ENCODE measurements at places on chromosomes 2 and 18. TPM values are rescaled to one million over a fixed set of nuclear protein-coding genes. Genes with fewer than 3 reads are reported as not detected.

The IL18R1 gene
- 33.9 TPM for total RNA-seq

DNA sequence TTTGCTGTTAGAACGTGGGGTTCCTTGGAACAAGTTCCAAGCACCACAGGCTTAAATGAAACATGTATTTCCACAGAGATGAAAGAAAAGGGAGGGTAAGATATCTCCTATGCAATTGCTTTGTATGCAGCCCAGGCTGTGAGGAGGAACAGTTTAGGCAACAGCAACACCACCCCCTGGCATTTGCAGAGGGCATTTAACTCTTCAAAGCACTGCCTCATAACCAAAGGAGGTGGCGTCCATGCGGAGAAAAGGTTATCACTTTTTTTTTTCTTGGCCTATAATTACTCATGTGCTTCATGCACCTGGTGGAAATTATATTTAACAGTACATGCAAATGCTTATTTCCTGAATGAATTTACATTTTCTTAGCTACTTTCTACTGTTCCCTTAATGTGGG lies 286.0 kb downstream of the LPIN1 start:
- DNase-seq, result no peak

GRCh38 chr18:11665587-11665986 lies 23.5 kb upstream of the GNAL start:
- DNase-seq, result no peak

The RETSAT gene
- total RNA-seq, result 81.5 TPM

DNA sequence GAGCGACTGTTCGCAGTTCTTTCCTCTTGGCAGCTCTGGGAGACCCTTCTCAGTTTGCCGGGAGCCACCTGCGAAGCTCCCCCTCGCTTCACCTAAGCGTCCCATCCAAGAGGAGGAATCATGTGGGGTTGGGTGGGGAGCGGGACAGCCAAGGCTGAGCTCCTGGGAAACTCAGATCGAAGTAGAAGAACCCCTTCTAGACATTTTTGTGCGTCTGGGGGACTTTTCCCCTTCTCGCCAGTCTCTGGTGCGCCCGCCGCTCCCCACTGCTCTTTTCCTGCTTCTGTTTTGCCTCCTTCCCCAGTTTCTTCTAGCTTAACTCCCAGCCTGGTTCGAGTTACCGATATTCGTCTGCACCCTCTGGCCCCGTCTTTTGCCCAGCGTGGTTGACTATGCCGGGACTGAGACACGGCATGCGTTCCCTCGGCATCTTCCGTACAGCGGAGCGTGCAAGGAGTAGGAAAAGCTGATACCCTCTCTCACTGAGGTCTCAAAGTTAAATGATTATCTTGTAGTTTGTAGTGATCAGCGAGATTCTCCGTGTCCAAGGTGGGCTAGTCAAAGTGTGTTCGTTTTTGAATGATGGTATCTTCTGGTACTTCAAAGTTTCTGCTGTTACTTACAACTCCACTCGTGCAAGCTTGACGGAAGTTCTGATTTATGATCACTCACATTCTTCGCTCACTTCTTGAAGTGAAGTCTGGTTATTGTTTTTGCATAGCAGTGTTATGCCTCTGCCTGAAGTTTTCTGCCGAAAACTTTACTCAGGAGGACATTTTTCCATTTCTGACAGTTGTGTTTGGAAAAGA lies 664 bp downstream of the CAMKMT start:
- peak; percentile 25 for DNase-seq

DNA sequence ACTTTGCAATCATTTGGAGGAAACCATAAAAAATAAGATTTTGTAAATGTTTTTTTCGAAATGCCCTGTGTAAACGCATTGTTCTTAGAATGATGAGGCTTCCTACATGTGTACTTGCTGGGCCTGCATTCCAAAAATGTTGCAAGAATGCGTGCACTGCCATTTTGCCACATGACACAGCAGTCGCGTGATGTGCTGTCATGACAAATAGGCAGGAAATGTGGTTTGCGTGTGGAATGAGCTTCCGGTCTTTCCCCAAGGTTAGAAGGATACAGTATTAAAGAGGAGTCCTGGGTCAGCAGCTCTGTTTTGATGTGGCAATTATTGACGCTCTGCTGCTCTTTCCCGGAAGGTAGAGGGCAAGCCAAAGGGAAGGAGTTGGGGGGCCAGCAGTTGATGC lies 18.1 kb upstream of the SERPINB2 start:
- DNase-seq, result no peak

The SCN3A gene
- total RNA-seq, result 1.0 TPM

GRCh38 chr18:51235009-51235789 lies 37.7 kb upstream of the MEX3C start:
- no peak for DNase-seq

- no peak for DNase-seq
These were observed 39.1 kb downstream of the COPS8 start for GRCh38 chr2:237124820-237125219.

GRCh38 chr2:174446531-174446930 lies 40.3 kb downstream of the GPR155 start:
- DNase-seq, result no peak

DNA sequence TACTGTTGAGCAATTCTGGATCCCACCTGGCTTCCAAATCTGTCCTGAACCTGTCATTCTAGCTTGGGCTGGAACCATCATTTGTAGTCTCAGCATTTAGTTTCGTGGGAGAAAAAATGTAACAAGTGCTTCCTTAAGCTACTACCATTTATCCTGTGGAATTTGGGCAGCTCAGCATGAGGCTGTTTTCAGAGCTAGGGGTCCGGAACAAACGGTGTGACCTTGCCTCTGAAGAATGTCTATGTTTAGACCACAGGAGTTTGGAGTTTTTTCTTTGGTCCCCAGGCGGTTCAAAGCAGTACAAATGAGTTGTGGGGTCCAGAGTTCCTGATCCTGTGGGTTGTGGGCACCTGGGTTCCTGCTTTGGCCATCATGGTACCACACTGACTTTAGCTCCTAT lies 59.1 kb upstream of the TMEM178A start:
- no peak for DNase-seq

- peak; percentile 61 for DNase-seq
These were observed 81.8 kb upstream of the GAREM1 start for GRCh38 chr18:32552421-32553030.

GRCh38 chr18:23921716-23922285 lies 92.8 kb upstream of the TTC39C start:
- no peak for DNase-seq

The MYO7B gene
- 4.2 TPM for total RNA-seq

The KCNK3 gene
- 15.4 TPM for total RNA-seq

The FN1 gene
- 310 TPM for total RNA-seq

GRCh38 chr2:69674316-69674670 lies 30.8 kb upstream of the AAK1 start:
- DNase-seq, result no peak

The LYPD1 gene
- total RNA-seq, result 1.00 TPM

The GAL3ST2 gene
- total RNA-seq, result 0.59 TPM

GRCh38 chr18:59202258-59202820 lies 17.6 kb upstream of the GRP start:
- no peak for DNase-seq

DNA sequence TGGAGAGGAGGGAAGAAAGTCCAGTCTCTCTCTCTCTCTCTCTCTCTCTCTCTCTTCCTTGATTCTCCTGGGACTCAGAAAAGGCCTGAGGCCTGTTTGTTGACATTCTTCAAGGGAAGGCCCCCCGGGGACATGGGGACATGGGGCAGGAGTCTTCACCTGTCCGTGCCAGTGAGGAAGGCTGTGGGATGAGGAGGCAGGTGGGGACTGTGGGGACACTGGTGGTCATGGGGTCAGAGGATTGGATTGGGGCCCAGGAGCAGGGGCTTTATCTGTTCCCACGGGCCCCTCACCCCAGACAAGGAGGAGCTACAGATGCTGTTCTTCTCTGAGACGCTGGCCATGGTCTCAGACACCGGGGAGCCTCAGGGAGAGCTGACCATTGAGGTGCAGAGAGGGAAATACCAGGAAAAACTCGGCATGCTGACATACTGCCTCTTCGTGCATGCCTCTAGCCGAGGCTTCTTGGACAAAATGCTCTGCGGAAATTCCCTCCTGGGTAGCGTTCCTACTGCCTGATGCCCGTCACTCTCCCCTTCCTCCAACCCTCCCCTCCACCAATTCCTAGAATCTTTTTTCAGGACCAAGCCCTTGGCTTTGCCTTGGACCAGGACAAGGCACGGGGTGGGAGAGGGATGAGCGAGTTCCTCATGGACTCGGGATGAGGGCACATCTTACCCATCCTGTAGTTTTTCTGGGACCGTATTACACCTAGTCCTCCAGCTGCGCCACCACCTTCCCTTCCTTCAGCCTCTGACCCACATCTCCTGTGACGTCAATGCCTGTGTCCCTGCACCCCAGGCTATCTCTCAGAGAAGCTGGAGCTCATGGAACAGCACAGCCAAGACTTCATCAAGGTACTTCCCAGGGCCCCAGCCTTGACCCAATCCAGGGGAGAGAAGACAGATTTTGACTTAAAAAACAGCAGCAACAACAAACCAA lies 850 bp downstream of the CATIP start:
- no peak for DNase-seq

GRCh38 chr2:135663148-135663700 lies 78.4 kb upstream of the UBXN4 start:
- no peak for DNase-seq

- no peak for DNase-seq
These were observed 297.2 kb upstream of the SLC14A2 start for GRCh38 chr18:45317948-45318640.

DNA sequence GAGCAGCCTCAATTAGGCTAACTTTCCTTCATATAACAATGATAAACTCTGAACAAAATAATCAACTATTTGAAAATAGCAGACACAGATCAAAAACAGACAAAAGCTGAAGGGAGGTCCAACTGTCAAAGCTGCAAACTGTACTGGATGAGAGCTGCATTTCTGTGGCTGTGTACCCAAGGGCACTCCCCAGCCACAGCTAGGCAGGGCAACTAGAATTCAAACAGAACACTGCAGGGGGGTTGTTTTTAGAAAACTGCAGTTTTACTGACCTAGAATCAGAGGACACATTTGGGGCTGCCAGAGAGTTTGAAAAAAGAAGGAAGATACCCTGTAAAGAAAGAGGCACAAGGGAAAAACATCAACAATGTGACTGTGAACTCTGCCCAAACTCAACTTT lies 56.8 kb downstream of the SMAD2 start:
- no peak for DNase-seq

DNA sequence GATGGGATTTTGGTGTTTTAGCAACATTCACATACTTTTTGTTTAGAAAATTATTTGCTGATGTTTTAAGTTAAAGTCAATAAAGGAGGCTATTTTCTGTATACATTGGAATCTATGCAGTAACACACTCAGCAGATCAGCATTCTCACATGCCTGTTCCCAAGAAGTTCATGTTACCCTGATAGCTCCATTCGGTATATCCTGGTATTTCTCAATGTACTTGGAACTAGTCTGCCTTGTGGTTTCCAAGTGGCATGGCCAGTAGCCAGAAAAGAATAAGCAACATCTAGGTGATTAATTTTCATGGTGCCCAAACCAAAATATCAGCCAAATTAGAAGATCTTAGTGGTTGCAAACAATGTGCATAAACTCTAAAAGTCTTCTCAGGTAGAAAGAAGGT lies 5.2 kb upstream of the NCAPH start:
- DNase-seq, result no peak

DNA sequence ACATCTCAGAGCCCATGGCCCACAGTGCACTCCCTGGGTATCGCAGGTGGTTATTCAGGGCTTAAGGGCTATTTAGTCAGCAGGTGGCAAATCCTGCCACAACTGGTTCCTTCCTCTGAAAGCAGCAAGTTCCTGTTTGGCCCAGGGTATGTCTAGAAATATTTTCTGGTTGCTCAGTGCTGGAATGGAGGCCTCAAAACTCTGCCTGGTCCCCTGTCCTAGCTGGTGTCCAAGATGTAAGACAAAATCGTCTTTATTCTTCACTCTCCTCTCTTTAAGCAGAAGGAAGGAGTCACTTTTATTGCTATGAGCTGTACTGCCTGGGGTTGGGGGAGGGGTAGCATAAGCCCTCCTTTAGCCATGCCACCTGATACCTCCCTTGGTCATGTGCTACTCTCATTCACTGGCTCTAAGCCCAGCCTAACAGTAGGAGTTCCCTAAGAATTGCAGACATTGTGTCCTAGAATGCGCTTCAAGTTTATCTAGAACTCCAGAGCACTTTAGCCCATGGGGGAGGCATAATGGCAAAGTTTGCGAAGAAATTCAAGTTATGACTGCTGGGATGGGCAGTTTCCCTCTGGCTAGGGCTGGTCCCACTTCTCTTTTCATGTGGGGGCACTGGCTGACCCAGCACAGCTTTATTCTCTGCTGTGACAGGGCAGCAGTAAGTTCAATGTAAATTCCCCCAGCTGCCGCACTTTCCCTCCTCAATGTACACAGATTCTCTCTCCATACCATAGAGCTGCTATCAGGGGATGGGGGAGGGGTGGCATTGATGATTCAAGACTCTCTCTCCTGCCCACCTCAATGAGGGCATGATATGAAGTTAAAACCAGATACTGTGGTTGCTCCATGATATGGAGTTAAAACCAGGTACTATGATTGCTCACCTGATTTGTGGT lies 27.1 kb upstream of the CWC22 start:
- DNase-seq, result no peak

DNA sequence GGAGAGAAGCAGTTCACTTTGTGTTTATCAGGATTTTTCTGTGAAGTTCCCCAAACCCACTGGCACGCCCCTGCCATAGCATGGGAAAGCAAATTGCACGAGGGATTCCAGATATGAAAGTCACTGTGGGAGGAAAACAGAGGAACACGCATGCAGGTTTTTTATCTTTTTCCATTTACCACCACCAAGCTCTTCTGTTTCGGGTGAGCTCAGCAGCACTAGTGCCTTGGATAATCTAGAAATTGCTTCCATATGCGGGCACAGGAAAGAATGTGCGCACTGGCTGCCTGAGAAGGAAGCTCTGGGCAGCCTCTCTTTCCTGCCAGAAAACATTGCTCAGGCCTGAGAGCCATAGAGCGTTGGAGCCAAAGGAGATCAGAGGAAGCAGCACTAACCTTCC lies 65.9 kb upstream of the WIPF1 start:
- DNase-seq, result no peak

DNA sequence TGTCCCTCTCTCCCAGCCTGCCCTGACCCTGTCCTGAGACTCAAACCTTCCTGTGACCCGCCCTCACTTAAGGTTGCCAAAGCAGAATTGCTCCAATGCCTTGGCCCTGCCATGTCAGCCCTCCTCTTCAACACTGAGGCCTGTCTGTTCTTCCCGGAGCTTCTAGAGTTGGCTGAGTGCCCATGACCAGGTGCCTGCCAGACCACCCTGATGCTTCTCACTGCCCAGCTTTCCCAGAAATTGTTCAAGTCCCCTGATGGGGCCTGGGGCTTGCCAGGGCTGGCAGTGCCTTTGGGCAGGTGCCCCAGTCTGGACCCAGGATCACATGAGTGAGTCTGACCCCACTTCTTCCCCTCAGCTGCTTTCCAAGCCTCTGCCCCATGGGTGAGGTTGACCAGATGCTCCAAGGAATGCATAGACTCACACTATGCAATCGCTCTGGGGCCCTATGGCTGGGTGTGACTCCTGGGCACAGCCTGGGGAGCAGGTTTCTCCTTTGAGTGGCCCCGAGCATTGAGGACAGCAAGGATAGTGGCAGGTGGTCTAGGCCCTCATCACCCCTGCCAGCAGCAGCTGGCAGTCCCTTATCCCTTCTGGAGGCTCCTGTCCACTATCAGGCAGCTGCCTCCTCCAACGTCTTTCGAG lies 3.1 kb upstream of the INPP5D start:
- DNase-seq, result no peak

GRCh38 chr2:158567208-158567607 lies 110.5 kb downstream of the PKP4 start:
- no peak for DNase-seq

The PRKAG3 gene
- total RNA-seq, result not detected

GRCh38 chr18:5914951-5915350 lies 19.6 kb upstream of the TMEM200C start:
- DNase-seq, result no peak

The NFATC1 gene
- 14.0 TPM for total RNA-seq

The ENOSF1 gene
- total RNA-seq, result 66.9 TPM
